Spleen (tissue), 13 donors: ENCODE measurements at places on chromosomes 12 and 14. TPM values are rescaled to one million over a fixed set of nuclear protein-coding genes. Genes with fewer than 3 reads are reported as not detected.

The AEBP2 gene
- 35.7 TPM for total RNA-seq

The ERP27 gene
- 3.9 TPM for total RNA-seq

DNA sequence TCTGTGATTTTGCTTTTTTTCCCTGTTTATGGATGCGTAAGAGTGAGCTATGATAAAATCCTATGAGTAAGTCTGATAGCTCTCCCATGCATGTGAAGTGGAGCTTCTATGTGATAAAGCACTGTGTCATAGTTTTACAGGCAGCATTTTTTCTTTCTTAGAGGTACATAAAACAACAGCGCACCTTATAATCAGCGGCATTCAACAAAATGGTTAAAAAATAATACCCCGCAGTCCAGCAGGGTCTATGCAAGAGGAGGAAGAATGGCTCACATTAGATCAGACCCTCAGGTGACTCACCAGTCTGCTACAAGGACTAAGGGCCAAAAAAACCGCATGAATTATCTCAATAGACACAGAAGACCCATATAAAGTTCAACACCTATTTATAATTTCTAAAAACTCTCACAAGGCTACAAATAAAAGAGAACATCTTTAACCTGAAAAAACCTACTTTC lies 33.0 kb upstream of the TMEM179 start:
- no peak for DNase-seq

The SDR9C7 gene
- not detected for total RNA-seq

DNA sequence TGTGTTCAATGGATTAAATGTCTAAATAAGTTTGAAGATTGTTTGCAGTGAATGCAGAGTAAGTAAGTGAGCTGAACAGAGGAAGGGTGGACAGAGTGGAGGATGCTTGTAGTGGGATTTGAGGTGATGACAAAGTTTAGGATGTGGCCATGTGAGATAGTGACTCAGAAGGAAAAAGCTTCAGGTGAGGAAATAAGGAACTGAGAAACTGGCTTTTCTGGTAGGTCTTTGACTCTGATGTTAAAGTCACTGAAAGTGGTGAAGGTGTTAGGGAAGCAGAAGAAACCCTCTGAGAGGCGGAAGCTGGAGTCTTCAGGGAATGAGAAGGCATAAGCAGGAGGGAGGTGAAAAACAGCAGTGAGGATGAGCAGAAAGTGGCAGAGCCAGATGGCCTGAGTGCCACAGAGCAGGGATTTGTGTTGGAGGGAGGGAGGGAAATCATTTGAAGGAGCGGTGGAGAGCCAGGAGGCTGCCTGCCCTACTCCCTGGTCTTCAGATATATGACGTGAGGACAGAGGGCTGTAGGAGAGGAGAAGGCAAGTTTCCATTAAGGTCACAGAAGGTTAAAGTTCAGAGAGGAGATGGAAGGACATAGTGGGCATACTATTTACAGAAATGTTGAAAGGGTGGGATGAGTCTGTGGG lies 24.8 kb downstream of the RGS6 start:
- no peak for DNase-seq
